ENCODE measurements at places on chromosomes 16 and 17. TPM values are rescaled to one million over a fixed set of nuclear protein-coding genes. Genes with fewer than 3 reads are reported as not detected.
A peak's percentile ranks its signal among the peaks of the same experiment; 100 is the strongest.

- no peak for DNase-seq
These were observed 448.4 kb upstream of the CDH11 start for GRCh38 chr16:65570261-65570660.

The CAMKK1 gene
- polyA plus RNA-seq = 7.7 TPM

DNA sequence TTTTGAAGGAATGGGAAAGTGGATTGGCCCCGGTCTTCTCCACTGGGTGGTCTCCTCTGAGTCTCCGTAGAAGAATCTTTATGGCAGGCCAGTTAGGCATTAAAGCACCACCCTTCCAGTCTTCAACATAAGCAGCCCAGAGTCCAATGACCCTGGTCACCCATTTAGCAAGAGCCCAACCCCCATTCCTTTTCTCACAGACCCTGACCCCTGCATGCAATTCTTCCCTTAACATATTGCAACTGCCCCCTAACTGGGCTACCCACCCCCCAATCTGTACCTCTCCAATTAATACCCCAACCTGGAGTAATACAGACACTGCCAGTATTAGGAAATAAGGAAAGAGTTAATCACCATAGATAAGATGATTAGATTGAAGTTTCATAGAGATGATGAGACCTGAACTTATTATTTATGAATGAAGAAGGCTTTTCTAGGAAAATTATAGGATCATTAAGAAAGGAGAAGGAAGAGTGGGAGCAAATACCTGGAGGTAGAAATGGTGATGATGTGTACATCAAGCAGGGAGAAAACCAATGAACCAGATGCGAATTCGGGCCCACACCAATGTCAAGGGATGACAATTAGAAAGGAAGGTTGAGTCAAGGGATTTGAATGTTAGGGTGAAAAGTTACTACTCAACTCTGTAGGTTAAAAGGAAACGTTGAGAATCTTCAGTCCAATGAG is 2.4 kb downstream of the CCL2 start:
- peak; percentile 35 for DNase-seq

The CHST5 gene
- not detected for polyA plus RNA-seq

DNA sequence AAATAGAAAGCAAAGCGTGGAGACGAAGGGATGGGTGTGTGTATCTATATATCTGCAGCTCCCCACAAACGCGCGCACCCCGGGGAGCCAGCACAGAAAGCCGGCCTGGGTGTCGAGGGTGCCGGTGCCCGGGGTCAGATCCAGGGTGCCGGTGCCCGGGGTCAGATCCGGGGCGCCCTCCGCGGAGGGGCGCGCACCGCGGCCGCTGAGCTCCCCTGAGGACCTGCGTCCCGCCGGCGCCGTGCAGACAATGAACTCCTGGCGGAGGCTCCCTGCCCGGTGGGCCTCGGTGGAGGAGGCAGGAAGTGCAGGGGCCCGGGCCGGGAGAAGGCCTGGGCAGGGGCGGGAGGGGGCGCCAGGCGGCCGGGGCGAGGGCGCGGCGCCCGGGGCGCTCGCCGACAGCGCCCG is 1.1 kb downstream of the ZNF423 start:
- DNase-seq = no peak

The NPIPB2 gene
- polyA plus RNA-seq = 7.7 TPM

The CACNG4 gene
- 0.53 TPM for polyA plus RNA-seq

DNA sequence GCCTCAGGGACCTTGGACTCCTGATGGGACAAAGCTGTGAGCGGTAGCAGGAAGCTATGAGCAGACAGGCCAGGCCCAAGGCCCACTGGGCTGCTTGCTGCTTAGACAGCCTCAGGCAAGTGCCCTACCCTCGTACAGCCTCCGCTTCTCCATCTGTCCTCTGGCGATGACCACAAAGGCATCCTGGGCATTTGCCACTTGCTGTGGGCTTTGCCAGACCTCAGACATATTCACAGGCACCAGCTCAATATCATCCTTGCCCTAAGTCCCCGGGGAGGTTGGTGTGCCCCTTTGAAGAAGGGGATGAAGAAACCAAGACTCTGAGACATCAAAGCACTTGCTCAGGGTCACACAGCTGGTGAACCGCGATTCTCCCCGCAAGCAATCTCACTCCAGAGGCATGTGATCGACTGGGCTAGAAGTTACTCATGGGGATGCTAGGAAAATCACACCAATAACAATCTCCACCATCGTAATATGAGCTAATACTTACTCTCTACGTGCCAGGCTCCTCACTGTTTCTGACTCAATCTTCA is 21.7 kb downstream of the PPL start:
- peak; percentile 96 for DNase-seq

The ABHD15 gene
- polyA plus RNA-seq = 4.5 TPM

GRCh38 chr16:24855678-24856077 is 9.9 kb downstream of the SLC5A11 start:
- DNase-seq = no peak

- no peak for DNase-seq
These were observed 69.4 kb upstream of the SMIM36 start for GRCh38 chr17:55580596-55581133.

The ASPHD1 gene
- 14.5 TPM for polyA plus RNA-seq

DNA sequence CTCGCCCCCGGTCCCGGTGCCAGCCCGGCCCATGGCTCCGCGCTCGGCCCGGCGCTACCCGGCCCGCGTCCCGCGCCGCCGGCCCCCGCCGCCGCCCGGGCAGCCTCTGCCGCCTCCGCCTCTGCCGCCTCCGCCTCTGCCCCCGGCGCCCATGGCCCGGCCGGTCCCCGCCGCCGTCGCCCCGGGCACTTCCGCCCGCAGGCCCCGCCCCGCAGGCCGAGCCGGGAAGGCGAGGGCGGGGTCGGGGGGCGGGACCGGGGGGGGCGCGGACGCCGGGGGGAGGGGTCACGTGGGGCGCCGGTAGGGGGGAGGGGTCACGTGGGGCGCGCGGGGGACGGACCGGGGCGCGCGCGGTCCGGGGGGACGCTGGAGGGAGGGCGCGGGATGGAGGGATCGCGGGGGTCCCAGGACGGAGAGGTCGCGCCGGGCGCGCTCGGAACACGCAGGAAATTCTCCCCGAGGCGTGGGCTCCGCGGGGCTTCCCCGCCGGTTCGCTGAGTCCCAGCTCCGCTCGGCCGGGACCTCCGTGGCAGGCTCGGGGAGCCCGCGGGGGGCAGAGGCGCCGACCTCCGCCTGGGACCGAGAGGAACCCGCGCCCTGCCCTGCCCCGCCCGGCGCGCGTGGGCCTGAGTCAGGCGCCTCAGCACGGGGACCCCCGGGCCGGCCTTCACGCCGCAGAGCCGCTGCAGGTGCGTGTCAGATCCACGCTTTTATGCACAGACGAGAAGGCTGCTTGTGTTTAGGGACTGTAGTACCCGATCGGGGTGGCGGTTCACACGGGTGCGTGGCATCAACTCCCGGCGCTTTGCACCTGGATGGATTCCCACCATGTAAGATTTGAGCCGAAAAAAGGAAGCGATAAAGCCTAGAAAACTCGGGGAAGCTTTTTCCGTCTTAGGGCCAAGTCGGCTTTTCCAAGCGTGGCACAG is at the start of gene PGAP6:
TSS of gene PGAP6 (minus strand) at position 190 of the 929 bp plus-strand sequence. CDS start at position 33, 157 bp downstream.
- peak; percentile 33 for DNase-seq

DNA sequence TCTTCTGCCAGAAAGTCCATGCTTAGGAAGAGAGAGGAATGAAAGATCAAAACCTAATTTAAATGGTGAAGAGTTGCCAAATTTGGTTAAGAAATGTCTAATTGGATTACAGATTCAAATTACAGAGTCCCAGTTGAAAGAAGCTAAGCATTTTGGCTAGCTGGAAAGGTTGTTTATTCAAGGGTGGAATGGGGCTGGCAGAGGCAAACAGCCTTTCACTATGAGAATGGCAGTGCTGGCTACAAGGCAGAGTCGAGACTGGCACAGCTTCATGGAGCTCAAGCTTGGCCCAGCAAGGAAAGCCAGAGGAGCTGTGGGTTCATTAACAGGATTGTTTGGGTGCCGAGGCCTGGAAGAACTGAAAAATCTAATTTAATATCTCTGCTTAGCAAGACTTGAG is 13.6 kb downstream of the MAP3K3 start:
- no peak for DNase-seq

The RNF43 gene
- polyA plus RNA-seq = not detected

- DNase-seq = no peak
These were observed 723.1 kb downstream of the WWOX start for GRCh38 chr16:78822509-78822908.

GRCh38 chr17:30530346-30531025 is 53.3 kb downstream of the GOSR1 start:
- peak; percentile 71 for DNase-seq

- no peak for DNase-seq
These were observed 1.5 kb downstream of the AMZ2 start for GRCh38 chr17:68249354-68249765.

The GPR139 gene
- polyA plus RNA-seq = not detected

- no peak for DNase-seq
These were observed 44.6 kb upstream of the ZNF750 start for GRCh38 chr17:82884341-82884969.

GRCh38 chr16:14263011-14263410 is 191.9 kb downstream of the MRTFB start:
- no peak for DNase-seq

The BCL6B gene
- polyA plus RNA-seq = not detected

- no peak for DNase-seq
These were observed 88.6 kb downstream of the RPTOR start for GRCh38 chr17:80633207-80633606.

- no peak for DNase-seq
These were observed 18.6 kb downstream of the ZC3H18 start for GRCh38 chr16:88588754-88589153.
